ENCODE measurements at places on chromosomes 7 and 10.

DNA sequence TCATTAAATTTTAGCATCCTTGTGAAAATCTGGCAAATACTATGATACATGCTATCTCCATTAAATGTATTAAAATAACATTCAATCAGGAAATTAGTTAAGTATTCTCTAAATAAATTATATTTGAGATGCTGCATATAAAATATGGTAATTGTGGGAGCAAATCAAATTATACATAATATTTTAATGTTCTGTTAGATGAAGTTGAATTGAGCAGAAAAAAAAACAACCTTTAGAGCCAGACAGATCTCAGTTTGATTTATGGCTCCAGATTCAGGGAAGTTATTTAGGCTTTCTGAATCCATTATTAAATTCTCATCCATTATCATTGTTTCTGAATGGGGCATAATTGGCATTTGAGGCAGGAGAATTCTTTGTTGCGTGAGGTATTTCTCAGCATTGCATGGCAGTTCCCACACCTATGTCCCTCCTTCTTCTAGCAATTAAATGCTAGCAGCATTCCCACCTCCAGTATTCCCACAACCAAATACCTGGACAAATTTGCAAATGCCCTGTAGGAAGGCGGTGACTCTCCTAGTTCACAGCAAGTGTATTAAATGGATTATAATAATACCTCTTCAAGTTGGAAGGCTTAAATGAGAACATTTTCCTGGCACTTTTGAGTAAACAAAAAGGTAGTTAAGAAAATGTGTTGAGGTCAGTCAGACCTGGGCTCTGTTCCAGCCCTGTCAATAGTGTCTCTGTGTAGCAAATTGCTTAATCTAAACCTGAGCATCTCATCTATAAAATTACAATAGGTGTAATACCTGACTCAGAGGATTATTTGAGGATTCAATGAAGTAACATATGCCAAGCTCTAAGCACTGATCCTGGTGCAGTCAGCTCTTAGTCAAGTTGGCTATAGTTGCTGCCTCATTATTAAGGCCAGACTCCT is 108.9 kb downstream of the RNLS start:
- DNase-seq: no peak

DNA sequence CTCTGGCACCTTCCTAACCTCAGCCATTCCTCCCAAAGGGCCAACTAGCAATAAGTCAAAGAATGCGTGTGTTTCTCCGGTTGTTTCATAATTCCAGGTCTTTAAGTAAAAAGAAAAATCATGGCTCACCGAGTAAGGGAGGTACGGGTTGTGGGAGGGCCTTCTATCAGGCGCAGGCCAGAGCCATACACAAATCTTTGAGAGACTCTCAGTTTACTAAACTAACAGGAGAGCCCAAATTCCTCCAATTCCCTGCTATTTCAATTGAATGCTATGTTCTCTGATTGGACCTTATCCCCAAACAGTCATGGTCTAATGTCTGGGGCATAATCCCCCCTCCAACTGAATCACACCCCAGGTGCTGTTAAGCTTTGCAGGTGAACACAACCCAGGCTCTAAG is 26.2 kb upstream of the SLF2 start:
- DNase-seq: no peak

- no peak for DNase-seq
Measured at GRCh38 chr10:125034675-125035074, 92.8 kb downstream of the ZRANB1 start.

- DNase-seq: no peak
Measured at GRCh38 chr10:99917963-99918825, 91.6 kb downstream of the DNMBP start.

All from cortex of kidney (tissue), 1 donor.